ENCODE measurements at places on chromosomes 1 and 21.

DNA sequence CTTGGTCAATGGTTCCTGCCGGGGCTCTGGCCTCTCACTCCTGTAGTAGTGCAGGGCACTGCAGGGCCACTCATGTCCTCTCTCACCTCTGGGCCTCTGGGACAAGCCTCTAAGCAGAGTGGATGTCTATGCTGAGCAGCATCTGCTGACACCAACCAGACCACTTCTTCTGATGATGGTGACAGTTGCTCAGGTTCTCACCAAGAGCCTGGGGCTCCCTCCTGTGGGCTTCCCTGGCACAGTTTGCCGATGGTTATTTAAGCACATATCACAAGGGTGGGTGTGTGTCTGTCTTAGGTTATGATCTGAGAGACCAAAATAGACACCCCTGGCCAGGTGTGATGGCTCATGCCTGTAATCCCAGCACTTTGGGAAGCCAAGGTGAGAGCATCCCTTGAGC, 17.4 kb upstream of the GPR137B start:
- no peak for DNase-seq

GRCh38 chr1:64184003-64184440, 19.4 kb upstream of the UBE2U start:
- DNase-seq = no peak

DNA sequence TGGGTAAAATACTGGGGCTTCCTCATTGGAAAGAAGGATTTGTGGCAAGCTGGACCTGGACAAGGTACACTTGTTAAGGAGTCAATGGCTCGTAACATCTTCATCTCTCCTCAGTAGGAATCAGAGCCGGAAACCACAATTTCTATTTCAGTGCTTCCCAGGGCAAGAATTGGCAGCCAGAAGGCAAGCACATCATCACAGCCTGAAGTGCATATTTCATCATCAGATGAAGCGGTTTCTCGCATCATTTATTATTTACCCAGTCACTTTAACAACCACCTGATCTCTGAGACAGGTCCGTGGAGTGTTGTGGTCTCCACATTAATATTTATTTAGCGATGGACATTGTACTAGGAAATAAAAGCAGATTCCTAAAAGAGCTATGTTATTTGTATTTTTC, 55.0 kb downstream of the KCNJ15 start:
- no peak for DNase-seq

DNA sequence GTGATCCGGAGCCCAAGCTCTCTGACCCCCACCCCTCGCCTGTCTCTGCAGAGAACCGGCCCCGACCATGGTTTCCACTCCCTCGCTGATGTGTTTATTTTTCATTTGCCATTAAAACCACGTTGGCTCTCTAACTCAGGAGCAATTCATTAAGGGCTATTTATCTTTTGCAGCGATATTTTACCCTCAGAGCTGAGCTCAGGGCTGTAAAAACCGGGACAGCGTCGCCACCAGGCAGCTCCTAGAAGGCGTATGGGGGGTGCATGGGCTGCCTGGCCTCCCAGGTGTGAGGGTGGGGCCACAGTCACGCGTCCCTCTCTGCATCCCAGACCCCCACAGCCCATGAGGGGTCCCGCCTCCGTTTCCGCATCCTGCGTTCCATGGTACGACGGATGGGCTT, 71.4 kb downstream of the PRDM16 start:
- no peak for DNase-seq

DNA sequence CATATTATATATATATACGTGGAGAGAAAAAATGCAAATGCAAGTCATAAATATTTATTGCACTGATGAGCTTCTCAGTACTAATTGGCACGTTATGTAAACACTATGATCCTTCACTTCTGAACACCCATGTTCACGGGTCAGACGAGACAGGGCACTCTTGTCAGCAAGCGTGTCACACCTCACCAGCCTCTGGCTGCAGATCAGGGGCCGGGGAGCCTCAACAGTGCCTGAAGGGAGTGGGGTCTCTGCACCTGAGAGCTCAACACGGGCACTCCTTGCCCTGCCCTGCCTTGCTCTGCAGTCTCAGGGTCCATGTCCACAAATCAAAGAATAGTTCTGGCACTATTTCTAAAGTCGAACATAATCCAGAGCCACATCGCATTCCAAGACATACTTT, 409 bp upstream of the HIVEP3 start:
- no peak for DNase-seq

- DNase-seq = no peak
These were observed 21.7 kb downstream of the APP start for GRCh38 chr21:26148840-26149354.

DNA sequence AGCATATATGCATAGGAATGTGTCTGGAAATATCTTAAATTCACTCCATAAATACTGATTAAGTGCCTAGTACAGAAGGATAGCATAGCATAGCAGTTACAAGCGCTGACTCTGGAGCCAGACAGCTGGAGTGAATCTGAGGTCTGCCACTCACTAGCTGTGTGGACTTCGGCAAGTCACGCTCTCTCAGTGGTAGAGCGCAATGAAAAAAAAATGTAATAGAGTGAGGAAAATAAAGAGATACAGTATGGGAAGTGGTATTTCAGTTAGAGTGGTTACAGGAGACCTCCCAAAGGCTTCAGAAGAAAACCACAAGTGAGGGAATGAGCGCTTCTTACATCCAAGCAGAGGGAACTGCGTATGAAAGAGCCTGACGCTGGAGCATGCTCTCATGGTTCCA, 338.9 kb upstream of the PRMT6 start:
- no peak for DNase-seq

DNA sequence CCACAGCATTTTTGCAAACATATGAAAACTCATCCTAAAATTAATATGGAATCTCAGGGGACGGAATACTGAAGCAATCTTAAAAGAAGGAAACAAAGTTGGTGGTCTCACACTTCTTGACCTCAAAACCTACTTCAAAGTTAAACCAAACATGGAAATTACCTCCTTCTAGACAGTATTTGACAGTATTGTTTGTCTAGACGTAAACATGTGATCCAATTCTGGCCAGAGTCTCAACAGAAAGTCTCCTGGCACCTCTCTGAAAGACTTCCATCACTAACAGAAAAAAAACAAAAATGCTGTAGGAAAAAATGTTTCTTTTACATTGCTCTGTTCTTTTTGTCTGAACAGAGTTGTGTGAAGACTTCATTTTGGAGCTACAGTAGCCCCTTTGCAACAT, 99.7 kb downstream of the BRINP3 start:
- DNase-seq = no peak

DNA sequence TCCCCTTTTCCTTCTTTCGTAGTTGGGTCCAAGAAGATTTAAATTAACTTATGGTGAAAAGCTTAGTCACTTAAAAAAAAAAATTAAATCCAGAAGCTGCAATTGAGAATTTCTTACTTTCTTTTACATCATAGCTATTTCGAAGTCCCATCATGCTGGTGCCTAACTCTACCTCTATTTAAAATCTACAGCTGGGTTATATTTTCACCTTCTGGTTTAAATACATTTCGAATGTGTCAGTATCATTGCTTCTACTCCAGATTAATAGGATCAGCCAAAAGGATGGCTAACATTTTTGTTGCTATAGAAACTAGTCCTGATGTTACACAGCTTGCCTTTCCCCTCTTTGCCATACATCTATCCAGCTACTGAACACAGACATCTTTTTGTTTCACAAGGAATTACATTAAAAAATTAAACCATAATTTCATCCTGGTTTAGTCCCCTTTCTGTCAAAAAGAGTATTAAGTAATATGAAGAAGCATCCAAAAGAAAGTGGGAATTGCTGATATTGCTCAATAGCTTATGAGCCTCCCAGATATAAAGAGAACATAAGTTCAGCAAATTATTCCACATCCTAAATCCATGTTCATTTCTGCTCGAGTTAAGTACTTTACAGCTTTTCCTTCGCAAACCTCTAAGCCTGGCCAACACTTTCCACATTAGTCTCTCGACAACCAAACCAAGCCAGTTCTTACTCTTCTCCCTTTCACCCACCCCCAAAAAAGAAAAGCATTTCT, 396.7 kb upstream of the DAB1 start:
- no peak for DNase-seq

DNA sequence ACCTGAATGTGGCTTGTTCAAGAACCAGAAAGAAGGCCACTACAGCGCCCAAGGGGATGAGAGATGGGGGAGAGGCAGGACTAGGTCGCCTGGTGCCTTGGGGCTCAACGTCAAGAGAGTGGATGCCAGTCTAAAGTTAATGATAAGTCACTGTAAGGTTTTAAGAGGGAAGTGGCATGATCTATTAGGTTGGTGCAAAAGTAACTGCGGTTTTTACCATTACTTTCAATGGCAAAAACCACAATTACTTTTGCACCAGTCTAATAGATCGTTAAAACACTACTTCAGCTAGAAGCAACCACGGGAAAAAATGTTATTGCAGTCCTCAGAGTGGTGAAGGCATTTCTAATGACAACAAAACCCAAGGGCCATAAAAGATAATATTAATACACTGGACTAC, 2.6 kb upstream of the GJB3 start:
- DNase-seq = no peak

- DNase-seq = no peak
These were observed 37.9 kb downstream of the RGL1 start for GRCh38 chr1:183842795-183843144.

DNA sequence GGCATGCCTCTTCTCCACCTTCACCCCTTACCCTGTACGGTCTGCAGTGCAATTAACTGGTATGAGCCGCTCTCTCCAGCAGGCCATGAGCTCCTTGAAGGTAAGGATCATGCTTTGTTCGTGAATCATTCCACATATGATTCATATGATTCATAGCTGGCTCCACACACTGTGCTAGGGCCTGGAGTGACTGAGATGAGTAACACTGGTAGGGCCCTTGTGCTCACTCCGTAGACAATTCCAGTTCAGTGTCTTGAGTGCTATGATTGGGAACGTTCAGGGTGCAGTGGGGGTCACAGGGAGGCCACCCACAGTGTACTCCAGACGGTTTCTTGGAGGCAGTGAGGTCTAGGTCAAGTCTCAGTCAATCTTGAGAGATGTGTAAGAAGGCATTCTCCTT, 239.8 kb downstream of the LMX1A start:
- no peak for DNase-seq

GRCh38 chr1:9366298-9366697, 73.6 kb downstream of the SPSB1 start:
- no peak for DNase-seq

- no peak for DNase-seq
These were observed 160.9 kb downstream of the GABPA start for GRCh38 chr21:25895565-25896205.

DNA sequence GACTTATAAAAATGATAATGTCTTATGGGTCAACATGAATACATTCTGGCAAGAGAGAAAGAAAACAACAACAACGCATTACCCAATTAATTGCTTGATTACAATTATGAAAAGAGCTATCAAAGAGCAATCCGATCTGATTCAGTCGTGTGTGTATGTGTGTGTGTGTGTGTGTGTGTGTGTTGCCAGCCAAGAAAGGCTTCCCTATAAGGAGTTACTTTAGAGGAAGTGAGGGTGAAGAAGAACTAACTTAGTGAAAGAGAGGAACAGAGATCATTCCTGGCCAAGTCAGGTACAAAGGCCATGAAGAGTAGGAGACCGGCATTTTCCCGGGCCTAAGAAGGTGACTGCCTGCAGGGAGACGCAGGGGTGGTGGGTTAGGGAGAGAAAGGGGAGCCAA, 9.4 kb downstream of the TMEM35B start:
- no peak for DNase-seq

DNA sequence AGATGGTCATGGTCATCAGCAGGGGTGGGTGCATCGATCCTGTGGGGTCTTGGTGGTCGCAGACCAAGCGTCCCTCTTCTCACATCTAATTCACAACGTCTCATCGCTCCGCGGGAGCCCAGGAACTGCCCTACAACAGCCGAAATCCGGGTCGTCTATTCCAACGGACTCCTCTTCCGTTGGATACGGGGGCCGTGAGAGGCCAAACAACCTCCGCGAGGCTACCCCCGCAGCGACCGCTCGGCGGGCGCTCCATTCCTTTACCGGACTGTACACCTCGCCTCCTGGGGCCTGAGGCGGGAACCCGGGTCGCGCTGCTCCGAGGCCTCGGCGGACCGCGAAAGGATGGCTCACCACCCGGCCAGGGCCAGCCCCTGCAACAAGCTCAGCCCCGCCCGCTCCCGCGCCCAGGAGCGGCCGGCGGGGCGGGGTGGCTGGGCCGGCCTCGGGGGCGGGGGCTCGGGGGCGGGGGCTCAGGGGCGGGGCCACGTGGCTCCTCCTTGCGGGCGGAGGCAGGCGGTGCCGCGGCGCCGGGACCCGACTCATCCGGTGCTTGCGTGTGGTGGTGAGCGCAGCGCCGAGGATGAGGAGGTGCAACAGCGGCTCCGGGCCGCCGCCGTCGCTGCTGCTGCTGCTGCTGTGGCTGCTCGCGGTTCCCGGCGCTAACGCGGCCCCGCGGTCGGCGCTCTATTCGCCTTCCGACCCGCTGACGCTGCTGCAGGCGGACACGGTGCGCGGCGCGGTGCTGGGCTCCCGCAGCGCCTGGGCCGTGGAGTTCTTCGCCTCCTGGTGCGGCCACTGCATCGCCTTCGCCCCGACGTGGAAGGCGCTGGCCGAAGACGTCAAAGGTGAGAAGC, at the start of gene QSOX1:
TSS of gene QSOX1 (plus strand) at position 545 of the 857 bp plus-strand sequence. CDS start at position 584, 39 bp downstream.
- peak; percentile 75 for DNase-seq

GRCh38 chr1:244437086-244437468, 14.6 kb downstream of the ADSS2 start:
- no peak for DNase-seq

DNA sequence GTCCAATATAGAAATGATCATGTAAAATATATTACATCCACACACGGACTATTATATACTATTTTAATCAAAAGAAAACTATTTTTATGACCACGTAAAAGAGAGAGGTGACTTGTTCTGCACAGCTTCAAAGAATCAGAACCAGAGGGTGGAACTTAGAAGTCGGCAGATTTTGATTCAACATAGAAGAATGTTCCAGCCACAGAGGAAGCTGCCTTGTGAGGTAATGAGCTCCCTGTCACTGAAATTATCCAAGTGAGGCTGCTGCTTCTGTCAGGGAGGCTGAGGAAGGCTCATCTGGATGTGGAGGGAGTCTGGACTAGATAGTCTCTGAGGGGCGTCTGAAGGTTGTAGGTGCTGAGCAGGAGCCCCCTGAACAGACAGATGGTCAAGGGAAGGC, 2.7 kb downstream of the PLEKHA6 start:
- no peak for DNase-seq

DNA sequence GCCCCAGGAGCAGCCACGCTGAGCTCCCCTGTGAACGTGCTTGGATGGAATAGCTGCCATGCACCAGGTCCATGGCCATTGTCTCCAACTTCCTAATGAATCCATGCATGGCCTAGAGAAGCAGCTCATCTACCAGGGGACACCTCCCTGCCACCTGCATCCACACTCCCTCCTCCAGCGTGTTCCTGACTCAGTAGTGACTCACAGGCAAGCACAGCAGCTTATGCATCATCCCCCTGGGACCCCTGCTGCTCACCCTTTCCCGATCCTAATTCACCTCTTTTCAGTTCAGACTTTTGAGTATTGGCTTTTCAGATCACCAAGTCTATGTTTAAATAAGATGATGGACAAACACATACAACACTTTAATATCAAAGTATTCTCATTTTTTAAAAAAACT, 39.9 kb upstream of the TADA1 start:
- no peak for DNase-seq

DNA sequence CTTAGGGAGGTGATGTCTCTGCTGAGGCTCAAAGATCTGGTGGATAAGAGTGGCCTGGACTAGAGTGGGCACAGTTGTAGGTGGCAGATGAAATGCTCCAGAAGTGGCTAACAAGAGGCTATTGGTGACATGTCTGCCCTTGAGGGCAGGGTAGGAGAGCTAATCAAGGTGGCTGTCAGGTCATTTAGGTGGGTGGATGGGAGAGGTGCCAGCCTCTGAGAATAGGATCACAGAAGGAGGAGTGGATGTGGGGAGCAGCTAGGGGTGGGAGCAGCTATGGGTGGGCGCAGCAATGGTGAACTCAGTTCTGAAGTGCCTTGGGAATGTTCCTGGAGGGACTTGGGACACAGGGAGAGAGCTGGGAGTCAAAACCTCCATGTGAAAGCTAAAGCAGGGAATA, 142.0 kb upstream of the GRIK3 start:
- no peak for DNase-seq

All from right renal pelvis (tissue), 4 donors.